CD4-positive, alpha-beta T cell treated with Interleukin-17A for 1 hour (primary cell): ENCODE measurements at places on chromosomes 5 and 9.

DNA sequence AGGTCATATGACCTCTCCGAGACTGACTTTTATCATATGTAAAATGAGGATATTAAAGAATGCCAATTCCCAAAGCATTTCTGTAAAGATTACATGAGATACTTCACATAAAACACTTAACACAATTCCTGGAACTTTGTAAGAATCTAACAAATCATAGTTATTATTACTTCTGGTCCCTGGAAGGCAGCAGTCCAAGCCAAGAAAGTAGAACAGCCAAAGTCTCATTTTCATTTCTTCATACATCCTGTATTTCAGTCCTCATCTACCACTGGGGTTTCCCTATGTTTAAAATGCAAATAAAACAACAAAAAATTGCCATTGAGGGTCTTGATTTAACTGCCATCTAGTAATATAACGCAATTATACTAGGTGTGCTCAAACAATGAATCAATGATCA is 179.5 kb downstream of the MARCHF11 start:
- no peak for DNase-seq

- no peak for DNase-seq
Observed at GRCh38 chr5:91076138-91076537, 307.0 kb downstream of the ARRDC3 start.

GRCh38 chr5:147578228-147579024 is 68.6 kb upstream of the DPYSL3 start:
- DNase-seq: no peak

GRCh38 chr5:153979028-153979783 is 59.5 kb downstream of the FAM114A2 start:
- DNase-seq: no peak

DNA sequence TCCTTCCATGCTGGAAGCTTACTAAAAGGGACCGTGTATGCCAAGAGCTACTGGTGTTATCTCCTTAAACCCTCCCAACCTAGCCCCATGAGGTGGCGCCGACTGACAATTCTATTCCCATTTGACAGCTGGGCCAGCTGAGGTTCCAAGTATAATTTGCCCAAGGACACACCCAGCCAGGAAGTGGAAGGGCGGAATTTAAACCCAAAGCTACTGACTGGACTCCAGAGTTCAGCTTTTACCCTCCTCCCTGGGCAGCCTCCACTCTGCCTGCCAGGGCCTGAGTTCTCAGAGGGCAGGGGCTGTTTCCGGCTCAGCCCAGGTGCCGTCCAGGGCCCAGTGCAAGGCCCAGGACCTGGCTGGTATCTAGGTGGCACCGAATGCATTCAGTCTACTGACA is 71.8 kb downstream of the C9orf50 start:
- DNase-seq: no peak

GRCh38 chr5:36703245-36703860 is 96.9 kb downstream of the SLC1A3 start:
- no peak for DNase-seq

- DNase-seq: peak; percentile 2
Observed at GRCh38 chr9:90770182-90770738, 31.4 kb upstream of the SYK start.

- DNase-seq: no peak
Observed at GRCh38 chr9:92004045-92004392, 54.0 kb upstream of the ROR2 start.

- DNase-seq: no peak
Observed at GRCh38 chr9:22643541-22643940, 196.9 kb downstream of the DMRTA1 start.
